Cardiac muscle cell (in vitro differentiated cells and primary cell): ENCODE measurements at places on chromosomes 1 and 21. TPM values are rescaled to one million over a fixed set of nuclear protein-coding genes. Genes with fewer than 3 reads are reported as not detected.

ANGPTL7 gene
- total RNA-seq: not detected in 2 replicates

C1orf185 gene
- not detected in 2 replicates for total RNA-seq

CSDE1 gene
- total RNA-seq: 512 and 569 TPM in 2 replicates

GRCh38 chr1:155182052-155182550 is 8.5 kb downstream of the TRIM46 start:
- no peak for DNase-seq

DNAJB4 gene
- total RNA-seq: 29.3 and 46.2 TPM in 2 replicates
